Activated naive CD4-positive, alpha-beta T cell treated with anti-CD3 and anti-CD28 coated beads, Interleukin-2, amount 50 U/mL, for 72 hours (primary cell): ENCODE measurements at places on chromosomes 7 and 10. TPM values are rescaled to one million over a fixed set of nuclear protein-coding genes. Genes with fewer than 3 reads are reported as not detected.

UPP1 gene
- 50.1 TPM for total RNA-seq

SEC61A2 gene
- 28.8 TPM for total RNA-seq

ZNF467 gene
- total RNA-seq: 0.23 TPM

PNLIPRP2 gene
- total RNA-seq: not detected

TMEM140 gene
- 8.3 TPM for total RNA-seq

CNPY1 gene
- total RNA-seq: not detected

KIF5B gene
- total RNA-seq: 48.5 TPM

SDK1 gene
- total RNA-seq: 1.3 TPM

ACHE gene
- 0.12 TPM for total RNA-seq

AASS gene
- 6.2 TPM for total RNA-seq

CRHR2 gene
- not detected for total RNA-seq

GIMAP7 gene
- total RNA-seq: 79.9 TPM

GBX1 gene
- not detected for total RNA-seq

HOXA11 gene
- not detected for total RNA-seq

PDE6C gene
- not detected for total RNA-seq

OPN1SW gene
- not detected for total RNA-seq

CUZD1 gene
- total RNA-seq: 0.73 TPM

LLCFC1 gene
- not detected for total RNA-seq

TMEM184A gene
- 0.73 TPM for total RNA-seq

ANKRD7 gene
- total RNA-seq: 0.70 TPM

PLOD3 gene
- 53.5 TPM for total RNA-seq

RBM20 gene
- total RNA-seq: 0.20 TPM
